ENCODE measurements at places on chromosomes 4 and X. TPM values are rescaled to one million over a fixed set of nuclear protein-coding genes. Genes with fewer than 3 reads are reported as not detected.

GRCh38 chrX:96376266-96376665 is 308.4 kb upstream of the DIAPH2 start:
- no peak overlapping the region for H3K4me3 ChIP-seq
- no peaks in the 10 kb centered on the region for H3K36me3 ChIP-seq
- H3K4me1 ChIP-seq: peaks cover 2% of the 10 kb centered on the region
- DNase-seq: no peak
- H3K27ac ChIP-seq: no peak overlapping the region
- no peaks in the 10 kb centered on the region for H3K27me3 ChIP-seq

DNA sequence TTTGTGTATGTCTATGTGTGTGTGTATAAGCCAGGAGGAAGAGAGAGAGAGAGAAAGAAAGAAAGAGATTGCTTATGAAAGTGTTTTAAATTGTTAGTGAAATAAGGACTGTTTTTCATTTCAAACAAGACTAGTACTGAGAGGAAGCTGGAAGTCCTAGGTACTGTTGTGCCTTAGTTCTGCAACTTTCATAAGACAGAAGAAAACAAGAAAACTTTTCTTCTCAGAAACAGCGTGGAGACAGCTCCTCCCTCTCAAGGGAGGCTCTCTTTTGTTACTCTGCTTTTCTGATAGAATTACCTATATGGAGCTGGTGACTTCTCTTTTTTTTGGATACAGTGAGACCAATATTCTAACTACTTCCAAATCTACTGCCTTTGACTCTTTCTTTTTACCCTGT is 62.5 kb downstream of the BANK1 start:
- no peak overlapping the region for H3K27ac ChIP-seq
- peaks cover 2% of the 10 kb centered on the region for H3K4me1 ChIP-seq
- H3K27me3 ChIP-seq: peaks cover 19% of the 10 kb centered on the region
- H3K4me3 ChIP-seq: no peak overlapping the region
- no peak for DNase-seq

FREM3 gene
- total RNA-seq: 0.35 TPM

DNA sequence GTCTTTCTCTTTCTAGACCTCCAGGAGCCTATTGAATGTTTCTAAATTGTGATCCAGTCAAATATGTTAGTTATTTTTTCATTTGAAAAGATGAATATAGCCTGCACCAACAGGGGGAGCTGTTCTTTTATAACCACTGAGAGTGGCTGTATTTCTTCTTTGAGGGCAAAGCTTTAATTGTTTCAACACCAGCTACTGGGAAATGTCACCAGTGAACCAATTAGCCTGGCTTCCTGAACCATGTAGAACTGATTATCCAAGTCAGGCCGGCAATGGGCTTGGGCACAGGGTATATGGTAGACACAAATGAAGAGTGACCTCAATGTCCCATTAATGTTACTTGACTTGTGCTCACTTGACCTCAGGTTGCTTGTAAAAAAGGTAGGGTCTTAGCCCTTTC is 4.8 kb upstream of the DAPP1 start:
- H3K4me1 ChIP-seq: peaks cover 21% of the 10 kb centered on the region
- H3K27me3 ChIP-seq: peaks cover 14% of the 10 kb centered on the region
- peak overlapping the region; percentile 71 for H3K27ac ChIP-seq
- no peaks in the 10 kb centered on the region for H3K36me3 ChIP-seq
- H3K4me3 ChIP-seq: no peak overlapping the region

DNA sequence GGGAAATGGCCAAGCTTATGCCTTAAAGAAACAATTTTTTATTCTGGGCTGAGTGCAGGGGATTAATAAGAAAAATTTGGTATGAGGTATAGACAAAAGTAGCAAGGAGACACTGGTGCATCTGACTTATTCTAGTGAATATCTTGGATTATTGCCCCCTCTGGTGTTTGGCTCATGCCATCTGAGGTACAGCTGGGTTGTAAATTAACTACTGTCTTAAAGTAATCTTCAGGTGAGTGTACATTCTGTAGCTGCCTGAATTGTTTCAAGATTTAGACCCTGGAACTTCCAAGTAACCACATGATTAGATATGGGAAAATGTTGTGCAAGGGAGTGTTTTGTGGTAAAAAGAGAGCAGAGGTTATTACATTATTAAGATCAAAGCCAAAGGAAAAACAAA is 988.7 kb downstream of the FAM133A start:
- no peaks in the 10 kb centered on the region for H3K4me1 ChIP-seq
- H3K36me3 ChIP-seq: no peaks in the 10 kb centered on the region
- no peak overlapping the region for H3K4me3 ChIP-seq
- no peak overlapping the region for H3K27ac ChIP-seq
- H3K27me3 ChIP-seq: no peaks in the 10 kb centered on the region
